ENCODE measurements at places on chromosomes 12 and 14.

DNA sequence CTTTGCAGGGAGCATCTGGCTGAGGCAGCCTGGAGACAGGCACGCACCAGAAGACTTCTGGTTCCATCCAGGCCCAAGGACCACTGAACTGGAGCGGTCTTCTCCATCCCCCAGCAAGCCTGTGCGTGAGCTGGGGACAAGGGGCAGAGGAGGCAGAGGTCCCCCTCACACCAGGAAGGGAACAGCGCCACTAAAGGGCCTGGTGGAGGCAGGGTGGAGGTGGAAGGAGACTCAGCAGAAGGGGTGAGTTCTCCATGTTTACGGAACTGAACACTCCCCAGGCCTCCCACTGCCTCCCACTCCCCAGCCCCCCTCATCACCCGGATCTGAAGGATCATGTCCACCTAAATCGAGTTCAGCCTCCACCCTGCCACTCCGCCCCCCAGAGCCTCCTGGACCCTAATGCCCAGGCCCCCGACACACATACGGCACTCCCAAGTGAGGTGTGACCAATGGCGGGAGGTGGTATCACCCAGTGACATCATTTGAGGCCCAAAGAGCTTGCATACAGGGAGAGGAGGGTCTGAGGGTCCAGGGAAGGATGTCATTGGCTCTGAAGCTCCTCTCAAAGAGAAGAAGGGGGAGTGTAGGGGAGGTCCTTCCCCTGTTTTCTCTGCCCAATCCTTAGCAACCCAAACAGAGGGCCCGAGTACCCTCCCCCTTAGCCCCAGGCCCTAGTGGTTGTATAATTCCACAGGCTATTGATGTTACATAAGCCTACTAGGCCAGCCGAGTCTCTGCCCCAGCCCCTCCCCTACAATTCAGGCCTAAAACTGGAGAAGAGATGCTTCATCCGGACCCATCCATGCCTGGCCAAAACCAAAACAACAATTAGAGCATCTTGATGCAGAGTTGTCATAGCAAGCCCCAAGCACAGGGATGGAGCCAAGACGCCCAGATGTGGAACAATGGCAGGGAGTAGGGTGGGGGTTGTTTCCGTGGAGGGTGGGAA is 1.0 kb downstream of the FAIM2 start:
- DNase-seq = no peak

- no peak for DNase-seq
Observed at GRCh38 chr12:104385510-104385909, 71.2 kb upstream of the CHST11 start.

DNA sequence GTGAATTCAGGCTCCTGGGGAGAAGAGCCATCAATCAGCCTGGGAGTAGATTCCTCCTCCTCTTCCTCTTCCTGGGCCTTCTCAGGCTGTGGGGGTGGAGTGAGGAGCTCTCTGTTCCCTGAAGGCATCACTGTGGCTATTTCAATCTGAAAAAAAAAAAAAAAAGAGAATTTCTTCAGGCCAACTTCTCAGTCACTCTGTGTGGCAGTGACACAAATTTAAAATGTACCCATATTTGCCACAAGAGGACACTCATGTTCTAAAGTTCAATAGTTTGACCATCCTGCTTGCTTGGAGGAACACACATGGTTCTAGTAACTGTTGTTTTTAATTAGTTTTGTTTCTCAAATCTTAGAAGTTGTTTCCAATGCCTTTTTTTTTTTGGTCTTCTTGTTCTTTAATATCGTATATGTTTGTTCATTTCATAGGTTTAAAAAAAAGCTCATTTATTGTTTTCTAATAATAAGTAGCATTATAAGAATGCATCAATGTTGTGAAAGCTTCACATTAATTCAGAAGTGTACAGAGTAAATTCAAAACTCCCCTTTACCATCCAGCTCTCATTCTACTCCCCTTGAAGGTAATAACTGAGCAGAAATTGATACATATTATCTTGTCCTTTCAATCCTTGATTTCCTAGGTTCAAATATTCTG is 23.3 kb upstream of the CCER1 start:
- DNase-seq = no peak

DNA sequence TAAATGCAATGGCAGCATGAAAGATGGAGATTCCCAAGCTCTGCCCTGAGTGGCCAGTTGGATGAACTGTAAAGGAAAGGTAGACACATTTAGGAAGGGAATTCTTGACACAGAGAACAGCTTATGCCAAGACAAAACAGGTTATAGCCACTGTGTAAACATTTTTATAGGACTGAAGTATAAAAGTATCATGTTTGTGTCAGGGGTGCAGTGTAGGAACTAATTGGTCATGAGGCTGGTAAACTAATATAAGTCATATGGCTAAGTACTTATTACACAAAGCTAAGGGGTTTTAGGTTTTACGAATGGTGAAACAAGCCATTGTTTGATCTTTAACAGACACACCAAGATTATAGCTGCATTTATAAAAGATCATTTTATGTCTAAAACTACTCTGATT is 207.7 kb upstream of the SLC16A7 start:
- DNase-seq = no peak

DNA sequence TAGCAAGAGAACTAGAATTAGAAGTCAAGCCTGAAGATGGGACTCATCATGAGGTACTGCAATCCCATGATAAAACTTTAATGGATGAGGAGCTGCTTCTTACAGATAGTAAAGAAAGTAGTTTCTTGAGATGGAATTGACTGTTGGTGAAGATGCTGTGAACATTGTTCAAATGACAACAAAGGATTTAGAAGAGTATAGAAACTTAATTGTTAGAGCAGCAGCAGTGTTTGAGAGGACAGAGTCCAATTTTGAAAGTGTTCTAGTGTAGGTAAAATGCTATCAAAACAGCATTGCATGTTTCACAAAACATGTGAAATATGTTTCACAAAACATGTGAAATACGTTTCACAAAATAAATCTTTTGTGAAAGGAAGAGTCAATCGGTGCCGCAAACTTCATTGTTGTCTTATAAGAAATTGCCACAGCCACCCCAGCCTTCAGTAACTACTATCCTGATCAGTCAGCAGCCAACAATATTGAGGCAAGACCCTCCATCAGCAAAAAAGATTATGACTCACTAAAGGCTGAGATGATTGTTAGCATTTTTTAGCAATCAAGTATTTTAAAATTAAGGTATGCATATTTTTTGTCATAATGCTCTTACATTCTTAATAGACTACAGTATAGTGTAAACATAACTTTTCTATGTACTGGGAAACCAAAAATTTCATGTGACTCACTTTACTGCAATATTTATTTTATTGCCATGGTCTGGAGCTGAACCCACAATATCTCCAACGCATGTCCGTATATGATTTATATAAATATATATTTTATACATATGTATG is 173.4 kb upstream of the BMP4 start:
- no peak for DNase-seq

DNA sequence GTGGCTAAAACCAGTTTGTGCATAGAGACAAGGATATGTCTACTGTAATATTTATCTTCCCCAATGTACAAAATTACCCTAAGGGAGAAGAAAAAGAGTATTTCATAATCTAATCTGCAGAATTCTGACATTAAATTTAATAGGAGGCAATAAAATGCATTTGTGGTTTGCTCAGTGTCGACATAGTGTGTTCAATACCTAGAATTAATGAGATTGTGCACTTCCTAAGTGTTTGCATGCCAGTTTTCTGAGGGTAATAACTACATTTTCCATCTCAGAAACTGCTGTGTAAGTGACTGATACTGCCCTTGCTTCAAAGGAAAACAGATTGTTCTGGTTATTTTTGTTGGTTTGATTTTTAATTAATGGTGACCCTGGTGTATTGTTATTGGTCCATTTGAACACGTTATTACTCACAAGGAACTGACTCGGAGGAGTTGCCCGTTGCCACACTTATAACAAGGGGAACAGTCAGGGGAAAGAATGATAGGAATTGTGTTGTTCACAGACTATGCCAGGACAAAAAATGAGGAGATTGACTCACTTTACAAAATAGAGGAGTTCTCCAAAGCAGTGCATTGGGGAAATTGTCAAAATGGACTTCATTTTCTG is 960.3 kb upstream of the TMEM132C start:
- no peak for DNase-seq

GRCh38 chr12:128829861-128830504 is 6.2 kb upstream of the SLC15A4 start:
- peak; percentile 95 for DNase-seq

- DNase-seq = no peak
Observed at GRCh38 chr12:3083921-3084347, 6.8 kb downstream of the TSPAN9 start.

All from SIG-M5 (cell line).